ENCODE measurements at places on chromosomes 11 and 22.

- DNase-seq = peak; percentile 74
Observed at GRCh38 chr11:66579017-66579606, 10.7 kb upstream of the CTSF start.

DNA sequence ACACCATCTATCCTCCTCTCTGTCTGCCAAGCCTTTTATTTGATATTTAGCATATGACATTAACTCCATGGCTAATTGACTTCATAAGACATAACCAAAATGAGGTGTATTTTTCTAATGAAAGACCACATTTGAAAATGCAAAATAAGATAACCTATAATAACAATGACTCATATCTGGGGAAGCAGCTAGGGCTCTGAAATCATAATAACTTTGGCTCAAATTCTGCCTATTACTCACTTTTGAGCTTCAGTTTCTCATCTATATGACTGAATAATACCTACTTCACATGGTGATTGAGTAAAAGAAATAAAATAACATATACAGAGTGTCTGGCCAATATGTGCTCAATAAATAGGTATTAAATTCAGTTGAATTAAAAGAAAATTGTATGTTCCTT lies 1419.8 kb upstream of the TENM4 start:
- DNase-seq = peak; percentile 48

GRCh38 chr11:95442531-95443050 lies 211.6 kb upstream of the SESN3 start:
- DNase-seq = no peak

GRCh38 chr11:107924306-107924705 lies 3.9 kb upstream of the RAB39A start:
- no peak for DNase-seq

GRCh38 chr22:50625568-50626313 lies 2.2 kb downstream of the ARSA start:
- DNase-seq = no peak

DNA sequence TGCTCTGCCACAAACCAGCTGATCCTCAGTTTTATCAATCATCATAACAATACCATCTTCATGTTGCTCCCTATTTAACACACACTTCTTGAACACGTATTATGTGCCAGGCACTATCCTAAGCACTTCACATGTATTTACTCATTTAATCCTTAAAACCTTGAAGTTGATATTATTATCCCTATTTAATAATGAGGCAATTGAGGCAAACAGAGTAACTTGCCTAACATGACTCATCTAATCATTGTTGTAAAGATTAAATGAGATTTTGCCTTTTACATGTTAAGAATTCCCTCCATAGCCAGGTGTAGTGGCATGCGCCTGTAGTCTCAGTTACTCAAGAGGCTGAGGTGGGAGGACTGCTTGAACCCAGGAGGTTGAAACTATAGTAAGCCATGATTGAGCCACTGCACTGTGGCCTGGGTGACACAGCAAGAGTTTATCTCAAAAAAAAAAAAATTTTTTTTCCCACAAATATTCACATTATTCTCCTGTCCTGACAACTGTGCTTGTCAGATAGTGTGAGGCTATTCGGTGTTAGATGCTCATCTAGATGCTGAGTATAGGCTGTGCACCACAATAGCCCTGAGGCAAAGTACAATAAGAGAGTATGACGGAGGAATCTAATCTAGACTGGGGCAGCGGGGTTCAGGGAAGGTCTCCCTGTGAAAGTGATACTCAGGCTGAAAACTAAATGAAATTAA lies 13.4 kb downstream of the CKAP5 start:
- no peak for DNase-seq

- peak; percentile 96 for DNase-seq
Observed at GRCh38 chr11:19079643-19080440, 19.3 kb upstream of the MRGPRX2 start.

DNA sequence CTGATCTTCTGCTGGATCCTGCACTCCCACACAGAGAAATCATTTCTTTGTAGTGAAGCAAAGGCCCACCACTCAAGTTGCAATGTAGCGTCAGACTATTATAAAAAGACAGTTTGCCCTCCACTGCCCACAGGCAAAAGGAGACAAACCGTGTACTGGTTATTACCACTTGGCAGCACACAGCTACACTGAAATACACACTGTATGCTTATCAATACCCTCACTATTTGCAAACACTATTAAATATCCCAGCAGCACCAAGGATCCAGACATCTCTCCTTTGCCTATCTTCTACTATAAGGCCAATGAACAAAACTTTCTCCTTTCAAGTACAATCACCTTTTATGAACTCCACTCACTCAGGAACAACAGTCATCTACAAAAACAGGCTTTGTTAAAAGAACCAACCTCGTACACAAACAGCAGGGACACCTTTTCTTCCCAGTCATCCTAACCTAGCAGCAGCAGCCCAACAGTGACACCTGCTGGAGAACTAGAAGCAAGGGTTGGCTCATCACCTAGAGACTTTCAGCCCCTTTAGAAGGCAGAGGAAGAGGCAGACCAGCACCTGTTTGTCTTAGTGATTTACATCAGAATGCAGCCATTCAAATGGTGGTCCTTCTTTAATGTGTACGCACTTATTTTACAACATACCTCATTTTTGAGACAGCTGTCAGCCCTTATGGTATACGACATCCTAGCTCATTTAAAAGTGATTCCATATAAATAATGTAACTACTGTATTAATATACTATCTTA lies 56.1 kb downstream of the AMBRA1 start:
- DNase-seq = peak; percentile 80

GRCh38 chr22:50657925-50658324 lies 14.7 kb upstream of the SHANK3 start:
- DNase-seq = no peak

GRCh38 chr22:31230155-31230870 lies 18.2 kb downstream of the LIMK2 start:
- no peak for DNase-seq

DNA sequence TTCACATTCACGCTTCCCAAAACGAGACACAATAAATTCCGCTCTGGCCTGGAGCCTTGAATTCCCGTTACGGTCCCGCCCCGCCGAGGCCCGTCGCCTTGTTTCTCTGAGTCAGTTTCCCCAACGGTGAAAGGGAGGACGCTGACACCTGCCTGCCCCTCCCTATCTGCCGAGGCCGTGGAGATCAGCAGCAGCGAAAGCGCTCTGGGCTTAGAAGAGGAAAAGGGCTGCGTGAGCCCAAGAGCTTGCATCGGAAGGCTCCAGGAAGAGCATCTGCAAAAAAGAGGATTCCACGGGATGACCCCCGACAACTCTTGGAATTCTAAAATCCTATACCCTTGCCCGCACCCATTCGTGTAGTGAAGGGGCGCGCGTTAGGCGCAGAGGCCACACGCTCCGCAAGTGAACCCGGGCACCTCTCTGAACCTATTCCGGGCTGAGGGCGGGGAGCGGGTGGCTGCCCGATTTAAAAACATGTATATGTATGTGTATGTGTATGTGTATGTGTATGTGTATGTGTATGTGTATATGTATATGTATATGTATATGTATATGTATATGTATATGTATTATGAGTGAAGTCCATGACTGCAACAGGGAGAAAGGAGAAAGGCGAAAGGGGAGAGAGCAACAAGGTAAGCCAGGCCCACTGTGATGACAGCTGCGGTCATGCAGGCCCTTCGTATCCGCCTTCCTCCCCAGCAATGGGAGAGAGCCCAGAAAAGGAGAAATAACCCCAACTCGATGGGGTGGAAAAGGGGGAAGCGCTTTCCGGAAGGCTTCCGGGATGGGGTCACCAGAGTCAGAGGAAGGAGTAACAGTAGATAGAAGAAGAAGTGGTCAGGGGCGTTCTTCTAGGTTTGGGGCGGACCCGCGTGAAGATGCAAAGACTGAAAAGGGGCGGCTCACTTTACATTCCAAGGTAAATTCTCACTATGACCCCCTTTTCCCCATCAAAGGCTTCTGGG lies 948 bp upstream of the MRTFA start:
- peak; percentile 7 for DNase-seq

- no peak for DNase-seq
Observed at GRCh38 chr11:15710580-15711275, 596.0 kb downstream of the INSC start.

- peak; percentile 20 for DNase-seq
Observed at GRCh38 chr11:68099474-68100405, 21.4 kb downstream of the CHKA start.

DNA sequence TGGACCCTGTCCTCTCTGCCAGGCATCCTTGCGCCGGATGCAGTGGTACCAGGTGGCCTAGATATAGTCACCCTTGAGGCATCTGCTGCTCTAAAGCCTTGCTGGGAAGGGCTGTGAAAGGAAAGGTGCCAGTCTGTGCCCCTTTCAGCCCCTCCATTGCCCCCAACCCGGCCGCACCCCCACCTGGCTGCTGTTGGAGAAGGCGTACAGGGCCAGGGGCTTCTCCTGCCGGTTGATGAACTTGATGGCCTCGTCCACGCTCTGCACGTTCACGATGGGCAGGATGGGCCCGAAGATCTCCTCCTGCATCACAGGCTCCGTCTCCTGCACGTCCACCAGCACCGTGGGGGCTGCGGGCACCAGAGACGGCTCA lies 10.2 kb downstream of the ALDH3B2 start:
- DNase-seq = no peak

DNA sequence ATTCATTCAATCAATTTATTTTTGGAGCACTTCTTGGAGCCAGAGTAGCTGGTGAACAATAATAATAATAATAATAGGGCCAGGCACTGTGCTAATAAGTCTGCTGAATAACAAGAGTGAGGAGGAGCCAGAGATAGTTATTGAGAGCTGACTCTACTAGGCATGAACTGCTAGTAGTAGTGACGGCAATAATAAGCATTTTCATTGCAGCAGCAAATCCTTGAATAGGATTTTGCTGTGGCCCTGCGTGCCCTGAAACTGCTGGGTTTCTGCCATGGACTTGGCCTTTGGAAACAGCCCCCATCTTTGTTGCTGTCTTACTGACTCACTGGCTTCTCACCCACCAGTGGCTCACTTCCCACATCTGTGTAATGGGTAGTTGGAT lies 545.9 kb downstream of the MIAT start:
- no peak for DNase-seq

GRCh38 chr11:11514246-11514645 lies 107.6 kb downstream of the GALNT18 start:
- DNase-seq = no peak

DNA sequence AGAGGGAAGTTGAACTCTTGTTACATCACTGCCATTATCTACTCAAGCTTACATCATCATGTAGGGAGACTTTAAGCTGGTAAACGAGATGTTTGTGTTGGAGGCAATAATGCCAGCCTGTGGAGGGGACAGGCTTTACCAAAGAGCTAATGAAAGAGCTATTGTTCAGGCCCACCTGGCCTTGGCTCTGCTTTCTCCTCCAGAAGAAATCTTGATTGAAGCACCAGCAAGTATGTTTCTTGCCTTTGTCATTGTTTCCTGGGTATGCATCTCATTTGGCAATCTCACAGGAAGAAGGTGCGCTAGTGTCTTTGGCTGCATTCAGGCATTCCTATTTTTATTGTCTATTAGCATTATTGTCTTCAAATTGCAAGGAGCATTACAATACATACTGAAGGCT lies 16.7 kb upstream of the CARD18 start:
- DNase-seq = peak; percentile 37

GRCh38 chr11:70073871-70074371 lies 4.2 kb upstream of the ANO1 start:
- DNase-seq = peak; percentile 57

DNA sequence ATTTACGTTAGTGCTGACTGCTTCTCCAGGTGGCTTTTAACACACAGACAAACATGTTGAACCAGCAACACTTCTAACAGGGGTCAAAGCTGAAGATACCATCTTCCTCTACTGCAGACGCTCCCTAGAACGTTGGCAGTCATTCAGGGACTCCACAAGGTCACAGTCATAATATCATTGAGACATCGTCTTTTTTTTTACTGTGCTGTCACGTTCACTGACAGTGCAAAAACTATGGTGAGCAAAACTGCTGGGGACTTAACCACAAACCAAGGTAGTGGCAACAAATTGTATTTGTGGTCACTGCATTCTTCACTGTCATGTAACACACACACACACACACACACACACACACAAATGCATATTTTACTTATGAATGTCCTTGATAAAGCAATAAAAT lies 244.9 kb downstream of the CASP12 start:
- DNase-seq = no peak

GRCh38 chr11:45501392-45502225 lies 163.8 kb downstream of the CHST1 start:
- no peak for DNase-seq

- no peak for DNase-seq
Observed at GRCh38 chr22:38411016-38411415, 44.0 kb downstream of the KCNJ4 start.

GRCh38 chr11:34978236-34979191 lies 62.1 kb downstream of the PDHX start:
- no peak for DNase-seq

DNA sequence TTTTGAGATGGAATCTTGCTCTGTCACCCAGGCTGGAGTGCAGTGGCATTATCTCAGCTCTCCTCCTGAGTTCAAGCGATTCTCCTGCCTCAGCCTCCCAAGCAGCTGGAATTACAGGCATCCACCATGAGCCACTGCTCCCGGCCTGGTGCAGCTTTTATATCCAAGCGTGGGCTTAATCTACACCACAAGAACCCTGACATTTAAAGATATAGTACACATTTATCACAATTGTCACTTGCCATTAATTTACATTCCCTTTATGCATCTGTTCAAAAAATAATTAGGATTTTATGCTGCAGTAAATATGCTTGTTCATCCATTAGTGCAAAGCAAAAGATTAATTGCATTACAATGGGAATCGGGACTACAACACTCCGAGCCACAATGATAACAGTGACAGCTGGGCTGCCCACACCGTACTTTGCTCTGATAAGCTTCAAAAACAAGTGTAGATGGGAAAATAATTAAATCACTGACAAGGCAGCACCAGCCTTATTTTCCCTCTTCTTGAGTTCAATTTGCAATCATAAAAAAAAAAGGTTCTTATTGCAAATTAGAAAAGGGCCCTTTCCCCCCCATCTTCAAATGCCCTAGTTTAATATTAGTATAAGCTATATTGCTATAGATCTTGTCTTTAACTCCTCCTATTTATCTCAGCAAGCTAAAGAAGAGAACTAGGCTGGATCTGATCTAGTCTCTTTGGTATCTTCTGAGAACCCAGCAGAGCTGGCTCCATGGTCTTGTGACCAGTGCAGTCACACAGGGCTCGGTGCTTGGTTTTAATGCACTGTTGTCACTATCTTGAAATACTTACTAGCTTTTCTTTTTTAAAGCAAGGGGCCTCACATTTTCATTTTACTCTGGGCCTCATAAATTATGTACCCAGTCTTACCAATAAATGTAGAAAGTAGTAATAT lies 206.2 kb upstream of the LRRC4C start:
- no peak for DNase-seq

Measured in PC-3 (cell line).